ENCODE measurements at places on chromosomes 7 and 10.

DNA sequence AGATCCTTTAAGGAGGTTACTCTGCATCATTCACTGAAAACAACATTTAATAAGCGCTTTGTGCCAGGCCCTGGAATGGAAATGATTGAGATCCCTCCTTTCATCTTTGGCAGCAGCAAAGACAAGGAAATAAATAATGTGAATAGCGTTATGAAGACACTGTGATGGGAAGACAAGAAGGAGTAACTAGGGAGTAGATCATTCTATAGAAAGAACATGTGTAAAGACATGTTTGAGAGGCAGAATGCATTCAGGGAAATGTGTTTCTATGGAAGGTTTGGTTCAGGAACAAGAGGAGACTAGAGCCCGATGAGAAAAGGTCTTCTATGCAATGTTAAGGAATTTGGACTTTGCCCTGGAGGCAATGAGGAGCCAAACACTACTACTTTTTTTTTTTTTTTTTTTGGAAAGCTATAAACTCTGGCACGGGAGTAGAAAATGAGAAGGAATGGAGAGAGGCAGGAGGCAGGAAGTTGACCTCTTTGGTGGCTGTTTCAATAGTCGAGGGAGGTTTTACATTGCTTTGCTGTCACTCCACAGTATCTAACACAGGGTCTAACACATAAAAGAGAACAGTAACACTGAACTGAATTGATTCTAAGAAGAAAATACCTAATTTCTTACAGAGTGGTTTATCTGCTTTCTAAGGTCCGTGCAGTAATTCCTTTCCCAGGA, 44.9 kb downstream of the SMURF1 start:
- no peak for DNase-seq

GRCh38 chr10:71232089-71232998, 20.0 kb downstream of the UNC5B start:
- DNase-seq: no peak

DNA sequence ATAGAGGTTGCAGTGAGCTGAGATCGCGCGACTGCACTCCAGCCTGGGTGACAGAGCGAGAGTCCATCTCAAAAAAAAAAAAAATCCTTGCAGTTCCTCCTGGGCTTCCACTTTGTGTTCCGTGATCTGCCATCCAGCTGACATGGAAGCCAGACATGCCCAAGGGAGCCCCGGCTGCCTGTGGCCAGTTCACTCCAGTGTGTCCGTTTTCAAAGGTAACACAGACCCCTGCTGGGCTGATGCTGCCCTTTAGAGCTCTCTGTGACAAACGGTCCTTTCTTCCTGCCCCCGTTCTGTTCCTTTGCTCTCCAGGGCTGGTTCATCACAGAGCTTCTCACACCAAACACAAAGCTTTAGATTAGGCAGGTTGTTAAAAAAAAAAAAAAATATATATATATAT, 130.8 kb downstream of the CUL2 start:
- no peak for DNase-seq

DNA sequence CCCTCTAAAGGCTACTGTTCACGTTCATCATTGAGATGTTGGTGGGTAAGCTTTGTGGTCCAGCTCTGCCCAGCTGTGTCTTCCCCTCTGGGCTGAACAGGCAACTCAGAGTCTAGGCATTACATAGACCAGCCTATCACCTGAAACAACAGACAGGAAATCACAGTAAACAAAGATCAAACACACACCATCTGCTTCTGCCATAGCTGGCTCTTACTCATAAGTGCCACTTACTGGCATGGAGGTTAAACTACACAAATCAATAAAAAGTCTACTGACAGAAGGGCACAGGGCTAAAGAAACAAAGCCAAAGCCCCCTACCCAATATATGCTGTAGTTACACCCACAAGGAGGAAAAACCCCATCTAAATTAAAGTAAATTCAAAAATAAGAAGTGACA, 35.0 kb downstream of the SEPTIN14 start:
- DNase-seq: no peak

- DNase-seq: no peak
Observed at GRCh38 chr7:153590136-153590535, 462.1 kb upstream of the DPP6 start.

Measured in GM04503 (cell line).